ENCODE measurements at places on chromosomes 2 and 18.

- no peak for DNase-seq
Observed at GRCh38 chr2:233832414-233832813, 21.9 kb downstream of the HJURP start.

DNA sequence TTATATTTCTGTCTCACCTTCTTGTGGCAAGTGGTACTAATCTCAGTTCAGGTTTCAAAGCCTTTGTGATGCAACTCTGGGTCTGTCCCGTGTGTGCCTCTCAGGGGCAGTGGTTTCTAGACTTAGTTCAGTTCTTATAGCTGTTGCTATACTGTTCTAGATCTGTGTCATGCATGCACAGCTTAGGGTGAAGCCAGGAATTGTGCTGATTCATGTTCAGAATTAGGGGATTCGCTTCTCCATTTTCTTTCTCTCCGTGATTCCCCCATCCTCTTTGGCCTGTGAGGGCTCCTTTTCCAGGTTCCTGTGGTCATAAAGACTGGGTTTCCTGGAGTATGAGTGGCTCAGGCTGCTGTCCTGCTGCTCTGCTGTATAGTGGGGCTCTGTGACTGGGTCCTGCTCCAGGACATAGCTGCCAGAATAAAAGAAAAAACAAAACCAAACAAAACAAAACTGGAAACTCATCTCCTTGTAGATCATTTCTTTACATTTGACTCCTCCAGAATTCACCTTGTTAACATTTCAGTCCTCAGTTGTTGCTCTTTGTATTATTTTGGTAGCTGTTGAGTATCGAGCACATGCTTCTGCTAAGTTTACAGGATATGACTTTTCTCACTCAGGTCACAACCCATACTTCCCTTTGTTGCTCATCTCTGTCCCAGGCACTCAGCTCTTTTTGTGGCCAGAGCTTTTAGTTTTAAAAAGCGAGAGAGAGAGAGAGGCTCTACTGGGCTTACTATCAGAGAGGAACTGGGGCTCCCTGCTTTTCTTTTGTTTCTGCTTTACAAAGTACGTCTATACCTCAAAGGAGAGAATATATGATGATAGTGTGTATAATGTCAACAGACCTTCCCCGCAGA lies 34.2 kb downstream of the CERS6 start:
- no peak for DNase-seq

DNA sequence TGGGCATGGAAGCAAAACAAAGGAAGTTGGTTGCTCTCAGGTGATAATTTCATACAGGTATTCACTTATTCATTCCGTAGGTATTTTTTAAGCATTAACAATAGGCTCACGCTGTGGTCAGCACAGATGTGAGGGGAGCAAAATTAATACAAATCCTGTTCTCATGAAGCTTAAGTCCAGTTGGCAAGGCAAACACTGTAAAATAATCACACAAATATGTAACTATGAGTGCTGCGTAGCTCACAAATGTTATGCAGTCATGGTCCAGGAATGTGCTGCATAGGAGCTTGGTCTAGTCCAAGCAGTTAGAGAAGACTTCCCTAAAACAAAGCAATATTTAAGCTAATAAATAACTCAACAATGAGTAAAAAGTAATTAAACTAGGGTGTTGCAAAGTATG lies 23.9 kb downstream of the SP5 start:
- no peak for DNase-seq

- DNase-seq: no peak
Observed at GRCh38 chr2:86697551-86698104, 22.5 kb upstream of the RMND5A start.

DNA sequence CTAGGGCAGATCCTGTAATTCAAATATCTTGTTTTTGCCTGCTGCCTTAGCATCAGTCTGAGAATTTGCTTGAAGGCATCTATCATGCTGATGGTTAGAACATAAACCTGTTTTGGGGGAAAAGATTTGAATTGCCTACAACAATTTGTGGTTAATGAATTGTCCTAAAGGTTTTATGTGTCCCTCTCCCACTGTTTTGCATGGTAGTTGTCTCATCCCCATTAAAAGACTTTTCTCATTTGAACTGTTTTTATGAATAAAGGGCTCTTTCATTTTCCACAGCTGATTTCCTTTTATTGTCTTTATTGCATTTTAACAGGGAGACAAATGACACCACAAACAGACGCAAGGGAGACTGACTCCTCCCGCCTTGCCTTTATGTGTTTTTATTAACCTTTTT lies 275.6 kb downstream of the PIK3C3 start:
- no peak for DNase-seq

DNA sequence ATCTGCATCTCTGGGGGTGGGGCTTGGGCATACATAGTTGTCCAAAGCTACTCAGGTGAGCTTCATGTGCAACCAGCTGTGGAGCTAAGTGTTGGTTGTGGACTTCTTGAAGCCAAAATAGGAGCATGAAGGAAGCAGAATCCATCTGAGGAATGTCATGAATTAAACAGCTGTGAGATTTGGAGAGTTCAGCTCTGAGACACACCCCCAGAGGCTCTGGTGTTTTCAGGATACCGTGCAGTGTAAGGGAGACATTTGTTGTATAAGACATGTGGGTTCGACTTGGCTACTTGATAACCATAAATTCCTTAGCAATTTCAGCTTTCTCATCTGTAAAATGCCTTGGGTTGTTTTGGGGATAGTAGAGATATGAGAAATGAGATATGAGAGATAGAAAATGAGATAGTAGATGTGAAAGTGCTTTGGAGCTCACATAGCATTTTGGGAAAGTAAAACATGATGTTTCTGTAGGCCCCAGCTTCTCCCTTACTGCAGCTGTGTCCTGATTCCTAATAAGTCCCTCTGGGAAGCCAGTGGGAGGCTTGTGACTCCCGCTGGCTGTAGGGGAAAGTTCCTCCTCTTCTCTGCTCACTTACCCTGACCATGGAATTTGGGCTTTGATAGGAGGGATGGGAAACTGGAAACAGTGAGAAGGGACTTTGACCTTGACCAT lies 50.0 kb downstream of the DPYSL5 start:
- no peak for DNase-seq

GRCh38 chr2:234468503-234468902 lies 28.4 kb downstream of the ARL4C start:
- DNase-seq: no peak

GRCh38 chr18:55650363-55650870 lies 62.4 kb upstream of the TCF4 start:
- no peak for DNase-seq

GRCh38 chr2:108612514-108613183 lies 78.4 kb downstream of the LIMS1 start:
- no peak for DNase-seq

DNA sequence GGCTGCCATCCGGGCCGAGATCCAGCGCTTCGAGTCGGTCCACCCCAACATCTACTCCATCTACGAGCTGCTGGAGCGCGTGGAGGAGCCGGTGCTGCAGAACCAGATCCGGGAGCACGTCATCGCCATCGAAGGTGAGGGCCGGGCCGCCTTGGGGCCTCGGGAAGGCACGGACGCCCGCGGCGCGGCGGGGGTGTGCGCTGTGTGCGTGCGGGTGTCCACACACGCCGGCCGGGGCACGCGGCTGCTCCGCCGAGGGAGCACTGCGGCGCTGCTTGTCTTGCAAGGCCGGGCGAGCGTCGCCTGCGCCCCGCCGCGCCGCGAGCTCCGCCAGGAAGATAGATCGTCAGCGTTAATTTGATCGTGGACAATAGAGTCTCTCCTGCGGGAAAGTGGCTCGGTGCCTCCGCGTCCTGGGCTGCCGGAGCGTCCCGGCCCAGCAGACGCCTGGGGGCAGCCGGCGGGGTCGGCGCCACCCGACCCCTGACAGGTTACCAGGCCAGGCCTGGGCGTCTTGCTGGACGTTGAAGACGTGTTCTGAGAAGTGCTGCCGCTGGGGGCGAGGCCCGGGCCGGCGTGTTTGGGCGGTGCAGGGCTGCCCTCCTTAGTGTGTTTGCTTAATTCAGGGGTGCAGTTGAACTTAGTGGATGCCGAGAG lies 1.0 kb downstream of the AGAP1 start:
- no peak for DNase-seq

DNA sequence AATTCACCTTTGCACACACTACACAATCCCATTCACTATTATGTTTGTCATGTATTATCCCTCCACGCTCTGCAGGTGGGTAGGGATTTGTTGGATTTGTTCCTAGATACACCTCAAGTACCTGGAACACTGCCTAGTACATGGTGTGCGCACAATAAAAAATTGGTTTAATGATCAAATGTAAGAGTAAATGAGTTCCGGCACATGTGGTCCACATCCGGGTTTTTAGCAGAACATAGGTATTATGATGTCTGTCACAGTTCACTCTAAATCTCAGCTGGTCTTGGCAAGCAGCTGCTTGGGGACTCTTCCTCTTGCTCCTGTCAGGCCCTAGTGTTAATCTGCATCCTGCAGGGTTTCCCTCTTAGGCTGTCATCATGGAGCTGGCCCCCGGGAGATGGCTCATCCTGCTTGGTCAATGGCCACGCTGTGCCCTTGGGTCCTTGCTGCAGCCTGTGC lies 21.8 kb upstream of the IL1R1 start:
- DNase-seq: no peak

DNA sequence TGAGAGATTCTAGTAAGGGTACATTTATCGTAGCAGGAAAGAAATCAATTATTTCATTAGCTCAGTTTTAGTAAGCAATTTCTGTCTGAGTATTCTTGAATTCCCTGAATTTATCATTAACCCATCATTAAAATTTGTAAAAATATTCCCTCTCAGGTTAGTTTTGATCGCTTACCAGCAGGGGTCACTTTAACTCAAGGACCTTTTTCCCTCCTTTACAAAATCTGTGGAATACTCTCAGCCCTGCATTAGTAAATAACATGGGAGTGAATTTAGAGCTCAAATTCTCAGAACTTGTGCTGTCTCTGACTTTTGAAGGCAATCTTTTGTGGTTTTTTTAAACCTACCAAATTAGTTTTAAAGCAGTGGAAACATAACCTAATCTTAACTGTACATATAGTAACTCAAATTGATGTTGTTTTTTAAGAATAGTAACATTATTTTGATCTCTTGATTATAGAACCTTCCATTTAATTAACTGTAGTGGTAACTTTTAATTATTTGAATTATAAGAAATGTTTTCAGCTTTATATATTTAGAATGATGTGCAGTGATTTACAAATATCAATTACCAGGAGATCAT lies 97.2 kb downstream of the AGPS start:
- no peak for DNase-seq

DNA sequence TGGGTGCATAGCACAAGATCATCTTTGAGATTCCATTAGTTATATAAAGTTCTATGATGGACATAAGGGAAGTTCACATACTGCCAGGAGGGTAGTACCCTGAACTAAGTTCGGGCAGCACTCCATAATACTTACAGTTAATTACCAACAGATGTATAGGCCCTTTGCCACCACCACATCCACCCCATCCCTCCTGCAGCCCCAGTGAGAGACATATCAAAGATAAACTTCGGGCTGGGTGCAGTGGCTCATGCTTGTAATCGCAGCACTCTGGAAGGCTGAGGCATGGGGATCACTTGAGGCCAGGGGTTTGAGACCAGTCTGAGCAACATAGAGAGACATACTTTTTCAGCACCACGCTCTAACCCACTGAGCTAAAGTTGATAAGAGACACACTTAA lies 46.4 kb upstream of the NPAS2 start:
- no peak for DNase-seq

GRCh38 chr2:124888431-124888830 lies 863.3 kb downstream of the CNTNAP5 start:
- DNase-seq: no peak

DNA sequence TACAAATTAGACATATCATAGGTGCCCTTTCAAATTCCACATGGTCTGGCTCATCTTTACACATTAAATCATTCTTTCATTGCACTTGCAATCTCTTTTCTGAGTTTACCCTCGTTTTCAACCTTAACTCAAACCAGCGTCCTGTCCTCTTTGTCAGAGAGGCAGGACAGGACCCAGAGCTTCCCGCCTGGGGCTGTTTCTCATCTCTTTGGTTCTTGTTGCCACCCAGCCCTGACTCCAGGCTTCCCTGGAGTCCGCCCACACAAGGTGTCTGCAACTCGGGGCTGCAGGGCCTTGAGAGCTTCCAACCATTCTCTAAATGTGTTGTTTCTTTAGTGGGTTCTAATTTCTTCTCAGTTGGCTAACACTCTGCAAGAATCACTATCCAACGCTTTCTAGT lies 24.4 kb downstream of the RBMS1 start:
- no peak for DNase-seq

DNA sequence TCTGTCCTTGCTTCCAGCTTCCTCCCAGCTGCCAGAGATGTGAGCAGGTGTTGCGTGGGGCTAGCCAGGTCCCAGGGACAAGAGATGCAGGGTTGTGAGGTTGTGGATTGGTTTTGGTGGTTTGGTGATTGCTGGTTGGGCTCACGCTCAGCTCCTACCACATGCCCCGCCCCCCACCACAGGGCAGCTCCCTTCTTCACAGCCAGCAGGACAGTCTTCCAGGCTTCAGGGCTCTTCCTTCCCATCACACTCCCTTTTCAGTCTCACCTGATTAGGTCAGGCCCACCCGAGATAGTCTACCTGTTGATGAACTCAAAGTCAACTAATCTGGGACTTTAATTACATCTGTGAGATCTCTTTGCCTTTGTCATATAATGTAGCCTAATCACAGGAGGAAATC lies 52.0 kb upstream of the GLI2 start:
- DNase-seq: no peak

DNA sequence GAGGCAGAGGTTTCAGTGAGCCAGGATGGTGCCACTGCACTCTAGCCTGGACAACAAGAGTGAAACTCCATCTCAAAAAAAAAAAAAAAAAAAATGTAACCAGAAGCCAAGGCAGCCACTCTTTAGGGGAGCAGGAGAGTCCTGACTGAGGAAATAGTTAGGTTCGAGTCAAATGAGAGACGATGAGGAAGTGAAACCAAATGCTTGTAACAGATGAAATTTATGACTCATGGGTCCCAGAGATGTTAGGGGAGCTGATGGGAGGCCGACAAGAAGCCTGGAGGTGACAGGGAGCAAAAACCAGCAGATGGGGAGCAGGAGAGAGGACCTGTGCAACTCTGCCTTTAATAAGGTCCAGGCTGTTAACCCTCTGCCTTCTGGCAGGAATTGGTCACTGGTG lies 756.1 kb upstream of the DDX18 start:
- DNase-seq: no peak

DNA sequence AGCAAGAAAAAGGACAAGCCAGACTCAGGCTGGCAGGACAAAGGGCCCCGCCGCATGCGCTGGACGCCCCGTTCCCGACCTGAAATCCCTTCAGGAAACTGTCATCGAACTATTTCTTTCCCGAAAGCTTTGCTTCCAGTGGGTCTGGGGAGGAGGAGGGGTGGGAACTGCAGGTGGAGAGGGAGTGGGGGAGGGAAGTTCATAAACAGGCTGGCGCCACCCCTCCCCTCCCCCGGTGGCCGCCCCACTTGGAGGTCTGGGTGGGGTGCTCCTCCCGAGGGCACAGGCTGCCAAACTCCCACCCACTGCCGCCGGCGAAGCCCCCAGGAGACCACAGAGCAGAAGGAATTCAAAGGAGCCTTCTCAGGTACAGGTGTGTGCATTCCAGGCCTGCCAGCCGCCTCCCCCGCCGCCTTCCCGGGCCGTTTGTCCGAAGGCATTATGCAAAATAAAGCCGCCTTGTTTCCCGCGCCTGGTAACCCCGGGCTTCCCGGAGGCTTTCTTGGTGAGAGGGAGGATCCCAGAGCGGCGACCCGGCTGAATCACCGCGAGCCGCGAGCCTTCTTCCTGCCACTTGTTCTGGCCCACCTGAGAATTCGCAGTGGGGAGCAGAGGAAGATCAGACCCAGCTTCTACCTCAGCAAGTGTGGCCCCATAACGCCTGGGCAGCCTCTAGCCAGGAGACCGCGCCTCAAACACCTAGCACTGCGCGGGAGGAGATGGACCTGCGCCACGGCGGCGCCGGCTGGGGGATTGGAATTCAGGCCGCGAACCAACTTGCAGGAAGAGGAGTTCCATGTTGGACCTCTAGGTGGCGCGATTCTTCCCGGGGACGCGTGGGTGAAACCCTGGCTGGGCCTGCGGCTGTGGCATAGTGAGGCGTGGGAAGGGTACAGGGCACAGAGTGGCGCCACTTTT lies 101.9 kb downstream of the FOXI3 start:
- peak; percentile 42 for DNase-seq
